NCI-H1092 treated with DMSO at 0.1 percent for 48 hours (cell line): ENCODE measurements at places on chromosomes 5 and 9.

- no peak for DNase-seq
Observed at GRCh38 chr5:171837522-171837921, 51.9 kb downstream of the SMIM23 start.

GRCh38 chr9:73116031-73116430, 35.6 kb upstream of the ANXA1 start:
- no peak for DNase-seq

- DNase-seq, result no peak
Observed at GRCh38 chr9:137279741-137280473, 2.4 kb downstream of the TOR4A start.

DNA sequence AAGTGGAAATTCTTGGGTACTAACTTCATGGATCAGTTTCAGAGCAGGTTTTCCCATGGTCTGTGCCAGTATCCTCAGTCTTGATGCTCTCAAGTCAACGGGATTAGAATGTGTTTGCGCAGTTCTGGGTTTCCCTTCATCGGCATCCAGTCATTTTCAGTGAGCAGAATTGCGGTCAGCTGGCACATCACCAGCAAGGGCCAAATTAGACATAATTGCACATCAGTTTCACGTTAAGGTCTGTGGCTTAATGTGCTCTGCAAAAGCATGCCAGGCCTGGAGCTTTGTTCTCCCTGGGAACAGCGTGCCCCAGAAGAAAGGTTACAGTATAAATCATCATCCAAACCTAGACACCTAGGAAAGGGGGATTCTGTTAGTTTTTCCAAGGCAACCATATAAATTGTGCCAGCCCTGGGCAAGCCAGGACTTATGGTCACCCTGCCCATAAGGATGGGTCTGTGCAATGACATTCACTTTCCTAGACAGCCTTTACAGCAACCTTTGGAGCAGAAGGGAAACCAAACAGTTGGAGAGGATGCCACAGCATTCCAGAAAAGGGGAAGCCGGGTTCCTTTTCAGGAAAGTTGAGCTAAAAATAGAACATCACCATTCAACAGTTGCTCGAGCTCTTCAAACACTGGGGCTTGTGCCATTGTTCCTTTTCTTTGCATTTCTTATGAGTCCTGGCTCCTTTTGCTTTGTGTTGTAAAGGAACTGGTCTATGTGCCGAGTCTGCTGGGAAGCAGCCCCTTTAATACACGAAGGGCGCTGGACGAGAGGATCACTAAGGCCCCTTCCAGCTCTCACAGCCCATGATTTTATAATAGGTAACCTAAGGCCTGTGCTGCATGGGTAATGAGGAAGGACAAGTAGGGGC, 23.1 kb downstream of the IQGAP2 start:
- DNase-seq, result no peak

DNA sequence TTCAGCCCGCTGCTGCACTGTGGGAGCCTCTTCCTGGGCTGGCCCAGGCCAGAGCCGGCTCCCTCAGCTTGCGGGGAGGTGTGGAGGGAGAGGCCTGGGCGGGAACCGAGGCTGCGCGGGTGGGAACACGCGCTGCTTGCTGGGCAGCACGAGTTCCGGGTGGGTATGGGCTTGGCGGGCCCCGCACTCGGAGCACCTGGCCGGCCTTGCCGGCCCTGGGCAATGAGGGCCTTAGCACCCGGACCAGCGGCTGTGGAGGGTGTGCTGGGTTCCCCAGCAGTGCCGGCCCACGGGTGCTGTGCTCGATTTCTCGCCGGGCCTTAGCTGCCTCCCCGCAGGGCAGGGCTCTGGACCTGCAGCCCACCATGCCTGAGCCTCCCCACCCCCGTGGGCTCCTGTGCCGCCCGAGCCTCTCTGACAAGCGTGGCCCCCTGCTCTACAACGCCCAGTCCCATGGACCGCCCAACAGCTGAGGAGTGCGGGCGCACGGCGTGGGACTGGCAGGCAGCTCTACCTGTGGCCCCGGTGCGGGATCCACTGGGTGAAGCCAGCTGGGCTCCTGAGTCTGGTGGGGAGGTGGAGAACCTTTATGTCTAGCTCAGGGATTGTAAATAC, 1366.4 kb upstream of the NUDT12 start:
- no peak for DNase-seq

DNA sequence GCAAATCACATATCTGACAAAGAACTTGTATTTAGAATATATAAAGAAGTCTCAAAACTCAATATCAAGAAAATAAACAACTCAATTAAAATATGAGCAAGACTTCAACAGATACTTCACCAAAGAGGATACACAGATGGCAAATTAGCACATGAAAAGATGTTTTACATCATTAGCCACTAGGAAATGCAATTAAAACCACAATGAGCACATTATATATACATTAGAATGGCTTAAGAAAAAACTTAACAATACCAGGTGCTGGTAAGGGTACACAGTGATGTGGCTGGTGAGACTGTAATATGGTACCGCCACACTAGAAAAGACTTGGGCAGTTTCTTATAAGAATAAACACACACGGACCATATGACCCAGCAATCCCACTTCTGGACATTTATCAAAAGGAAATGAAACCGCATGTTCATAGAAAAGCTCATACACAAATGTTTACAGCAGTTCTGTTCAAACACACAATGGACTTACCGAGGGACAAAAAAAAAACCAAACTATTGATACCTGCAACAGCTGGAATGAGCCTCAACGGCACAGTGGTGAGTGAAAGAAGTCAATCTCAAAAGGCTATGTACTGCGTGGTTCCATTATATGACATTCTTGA, 27.6 kb downstream of the SEMA4D start:
- DNase-seq, result no peak

GRCh38 chr9:105912863-105913516, 218.6 kb downstream of the TMEM38B start:
- peak; percentile 61 for DNase-seq

DNA sequence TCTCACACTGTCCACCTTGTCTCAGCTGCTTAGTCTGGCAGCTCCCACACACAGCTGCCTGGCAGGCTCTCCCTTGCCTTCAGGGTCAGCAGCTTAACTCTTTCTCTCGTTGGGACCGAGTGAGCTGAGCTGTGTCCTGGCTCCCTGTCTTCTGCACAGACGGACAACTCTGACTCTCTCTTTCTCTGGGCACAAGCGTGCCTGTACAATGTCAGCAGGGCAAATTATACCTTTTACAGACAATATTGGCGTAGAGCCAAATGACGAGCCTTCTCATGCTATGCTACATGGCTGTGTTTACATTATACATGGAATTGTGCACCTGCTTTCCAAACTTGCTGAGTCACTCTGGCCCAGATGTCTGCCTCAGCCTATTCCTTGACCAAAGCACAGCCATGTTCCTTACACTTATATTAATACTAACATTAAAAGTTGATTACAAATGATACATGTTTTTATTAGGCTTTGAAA, 188.6 kb downstream of the CYLC2 start:
- DNase-seq, result peak; percentile 58

GRCh38 chr5:160133071-160133917, 14.0 kb upstream of the PWWP2A start:
- DNase-seq, result no peak

DNA sequence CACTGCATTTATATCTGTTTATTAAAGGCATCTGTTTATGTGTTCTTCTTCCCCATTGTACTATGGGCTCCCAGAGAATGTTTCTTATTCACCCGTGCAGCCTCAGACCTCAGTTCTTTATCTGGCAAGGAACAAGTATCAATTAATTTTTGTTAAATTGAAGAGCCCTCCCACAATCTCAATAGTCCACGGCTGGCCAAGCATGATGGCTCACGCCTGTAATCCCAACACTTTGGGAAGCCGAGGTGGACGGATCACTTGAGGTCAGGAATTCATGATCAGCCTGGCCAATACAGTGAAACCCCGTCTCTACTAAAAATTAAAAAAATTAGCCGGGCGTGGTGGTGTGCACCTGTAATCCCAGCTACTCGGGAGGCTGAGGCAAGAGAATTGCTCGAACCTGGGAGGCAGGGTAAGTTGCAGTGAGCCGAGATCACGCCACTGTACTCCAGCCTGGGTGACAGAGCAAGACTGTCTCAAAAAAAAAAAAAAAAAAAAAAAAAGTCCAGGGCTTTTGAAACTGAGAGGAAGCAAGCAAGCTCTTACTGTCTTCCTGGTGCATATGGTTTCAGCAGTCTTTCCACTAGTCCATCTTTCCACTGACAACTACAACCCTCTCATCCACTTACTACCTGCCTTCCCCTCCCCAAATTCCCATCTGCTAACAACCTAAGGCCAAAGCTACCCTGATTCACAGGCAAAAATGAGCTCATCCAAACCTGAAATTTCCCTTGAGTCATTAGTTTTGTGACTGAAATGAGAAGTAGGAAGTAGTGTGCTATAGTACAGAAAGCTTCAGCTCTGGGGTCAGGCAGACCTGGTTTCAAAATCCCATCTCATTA, 2.3 kb upstream of the HK3 start:
- no peak for DNase-seq

GRCh38 chr9:14863402-14863801, 46.8 kb downstream of the FREM1 start:
- no peak for DNase-seq

DNA sequence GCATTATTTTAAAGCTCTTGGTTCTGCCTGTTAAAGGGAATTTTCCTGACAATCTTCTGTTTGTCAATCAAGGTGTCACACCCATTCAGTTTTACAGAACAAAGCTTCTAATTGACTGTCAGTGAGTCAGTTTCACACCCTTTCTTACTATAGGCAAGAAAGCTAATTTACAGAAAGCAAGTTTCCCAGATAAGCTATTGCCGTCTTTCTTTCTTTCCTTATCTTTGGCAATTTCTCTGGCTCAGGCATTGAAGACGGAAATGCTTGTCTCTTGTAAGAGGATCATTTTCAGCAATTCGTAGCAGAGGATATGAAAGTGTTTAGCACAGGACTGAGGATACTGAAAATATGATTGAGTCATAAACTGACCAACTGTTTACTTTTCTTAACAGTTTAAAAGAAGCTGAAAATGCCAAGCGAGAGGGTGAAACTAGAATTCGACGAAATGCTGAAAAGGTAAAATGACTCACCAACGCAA, 27.0 kb downstream of the SPINK5 start:
- no peak for DNase-seq

DNA sequence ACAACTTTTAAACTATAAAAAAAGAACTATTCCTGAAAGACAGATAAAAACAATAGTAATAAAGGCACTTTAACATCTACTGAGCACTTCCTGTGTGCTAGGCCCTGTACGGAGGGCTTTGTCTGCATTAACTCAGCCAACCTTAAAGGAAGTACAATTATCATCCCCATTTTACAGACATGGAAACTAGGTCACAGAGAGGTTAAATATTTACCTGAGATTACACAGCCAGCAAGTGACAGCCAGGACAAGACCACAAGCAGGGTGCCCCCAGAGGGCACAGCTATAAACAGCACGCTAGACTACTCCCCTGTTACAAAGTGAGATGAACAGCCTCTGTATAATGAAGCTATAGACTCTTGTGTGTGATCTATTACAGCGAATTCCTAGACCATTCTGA, 25.5 kb downstream of the DDX31 start:
- DNase-seq, result no peak

GRCh38 chr9:27538647-27539046, 9.0 kb upstream of the MOB3B start:
- no peak for DNase-seq

GRCh38 chr5:11397549-11397948, 506.7 kb downstream of the CTNND2 start:
- DNase-seq, result no peak

GRCh38 chr5:74188351-74189105, 452.0 kb downstream of the ENC1 start:
- DNase-seq, result no peak

DNA sequence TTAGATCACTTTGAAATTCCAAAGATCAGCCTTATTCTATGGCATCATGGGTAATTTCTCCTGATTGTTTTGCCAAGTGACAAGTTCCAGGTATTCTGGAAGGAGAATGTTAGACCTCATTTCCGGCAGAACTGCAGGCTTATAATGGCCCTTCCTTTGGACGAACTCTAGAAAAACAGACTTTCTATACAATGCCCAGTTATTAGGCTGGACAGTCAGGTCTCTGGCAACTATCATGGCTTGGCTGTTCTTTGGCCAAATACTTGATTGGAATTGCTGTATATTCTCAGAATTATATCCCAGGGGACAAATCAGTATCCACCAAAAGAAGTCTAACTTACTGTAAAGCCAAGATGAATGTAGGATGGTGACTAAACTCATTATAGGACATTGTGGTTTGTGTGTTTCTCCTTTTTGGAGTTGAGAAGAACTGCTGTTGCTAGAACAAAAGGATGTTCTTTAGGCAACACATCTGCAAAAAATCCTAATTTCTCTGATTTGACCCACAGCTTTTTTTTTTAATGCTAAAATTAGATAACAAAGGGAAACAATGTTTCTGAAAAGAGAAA, 69.0 kb downstream of the ADAMTSL1 start:
- no peak for DNase-seq

GRCh38 chr5:96835791-96836191, 28.0 kb upstream of the ERAP1 start:
- no peak for DNase-seq

GRCh38 chr9:116100711-116101121, 52.9 kb upstream of the PAPPA start:
- no peak for DNase-seq

DNA sequence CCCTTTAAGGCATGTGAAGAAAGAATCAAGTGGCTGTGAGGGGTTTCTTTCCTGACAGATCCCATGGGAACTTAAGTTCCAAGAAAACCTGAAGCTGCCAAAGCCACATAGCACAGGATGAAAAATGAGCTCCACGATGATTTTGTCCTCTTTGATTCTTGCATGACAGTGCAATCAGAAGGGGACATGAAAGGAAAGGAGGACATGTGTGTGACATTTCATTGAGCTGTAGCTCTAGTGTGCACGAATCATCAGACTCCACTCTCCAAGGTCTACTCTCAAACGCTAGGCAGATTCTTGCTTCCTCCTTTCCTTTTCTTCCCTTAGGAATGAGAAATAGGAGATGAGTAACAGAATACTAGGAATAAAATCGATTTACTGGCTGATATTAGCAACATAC, 142.0 kb downstream of the ZNF608 start:
- DNase-seq, result no peak

DNA sequence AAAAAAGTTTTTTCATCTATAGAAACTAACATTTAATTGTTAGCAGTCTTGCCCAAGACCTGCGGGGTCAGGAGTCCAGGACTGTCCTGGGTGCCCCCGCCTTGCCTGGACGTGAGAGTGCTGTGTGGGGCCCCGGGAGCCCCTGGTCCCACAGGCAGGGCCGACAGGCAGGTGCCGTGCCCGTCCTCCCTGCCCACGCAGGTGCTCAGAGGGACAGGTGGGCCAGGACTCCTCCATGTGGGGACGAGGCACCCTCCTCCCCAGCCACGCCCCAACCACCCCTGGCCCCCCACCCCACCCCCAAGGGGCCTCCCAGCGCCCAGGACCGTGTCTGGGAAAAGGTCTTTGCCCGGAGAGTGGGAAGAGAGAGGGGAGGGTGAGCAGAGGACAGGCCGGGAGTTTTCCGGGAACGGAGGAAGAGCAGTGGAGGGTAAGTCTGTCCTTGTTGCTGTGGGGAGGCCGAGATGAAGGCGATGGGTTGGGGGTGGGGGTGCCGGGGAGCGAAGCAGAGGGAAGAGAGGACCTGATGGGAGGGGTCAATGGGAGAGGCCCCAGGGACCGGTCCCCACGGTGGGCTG, 2.7 kb upstream of the LCN12 start:
- DNase-seq, result peak; percentile 63
